ENCODE measurements at places on chromosomes 2 and 18.

- no peak for DNase-seq
Observed at GRCh38 chr2:199405241-199405640, 52.5 kb downstream of the SATB2 start.

GRCh38 chr2:46829231-46829995, 86.2 kb downstream of the MCFD2 start:
- peak; percentile 37 for DNase-seq

DNA sequence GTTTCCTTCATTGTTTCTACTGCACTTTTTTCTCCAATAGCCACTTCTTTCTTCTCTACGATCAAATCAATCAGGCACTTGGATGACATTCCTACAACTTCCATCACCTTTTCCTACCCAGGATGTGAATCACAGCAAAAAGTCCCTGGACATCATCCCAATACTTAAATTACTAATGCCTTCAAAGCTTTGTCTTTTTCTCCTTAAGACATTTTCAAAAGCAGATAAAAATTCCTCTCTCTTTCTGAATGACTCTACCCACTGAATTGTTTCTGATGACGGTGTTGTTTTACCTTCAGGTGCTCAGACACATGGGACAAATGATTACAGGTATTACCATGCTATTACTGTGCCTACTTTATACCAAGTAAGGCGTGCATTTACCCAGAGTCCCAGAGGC, 500.9 kb downstream of the FBXO15 start:
- no peak for DNase-seq

GRCh38 chr2:206531996-206532543, 88.7 kb downstream of the ADAM23 start:
- no peak for DNase-seq

DNA sequence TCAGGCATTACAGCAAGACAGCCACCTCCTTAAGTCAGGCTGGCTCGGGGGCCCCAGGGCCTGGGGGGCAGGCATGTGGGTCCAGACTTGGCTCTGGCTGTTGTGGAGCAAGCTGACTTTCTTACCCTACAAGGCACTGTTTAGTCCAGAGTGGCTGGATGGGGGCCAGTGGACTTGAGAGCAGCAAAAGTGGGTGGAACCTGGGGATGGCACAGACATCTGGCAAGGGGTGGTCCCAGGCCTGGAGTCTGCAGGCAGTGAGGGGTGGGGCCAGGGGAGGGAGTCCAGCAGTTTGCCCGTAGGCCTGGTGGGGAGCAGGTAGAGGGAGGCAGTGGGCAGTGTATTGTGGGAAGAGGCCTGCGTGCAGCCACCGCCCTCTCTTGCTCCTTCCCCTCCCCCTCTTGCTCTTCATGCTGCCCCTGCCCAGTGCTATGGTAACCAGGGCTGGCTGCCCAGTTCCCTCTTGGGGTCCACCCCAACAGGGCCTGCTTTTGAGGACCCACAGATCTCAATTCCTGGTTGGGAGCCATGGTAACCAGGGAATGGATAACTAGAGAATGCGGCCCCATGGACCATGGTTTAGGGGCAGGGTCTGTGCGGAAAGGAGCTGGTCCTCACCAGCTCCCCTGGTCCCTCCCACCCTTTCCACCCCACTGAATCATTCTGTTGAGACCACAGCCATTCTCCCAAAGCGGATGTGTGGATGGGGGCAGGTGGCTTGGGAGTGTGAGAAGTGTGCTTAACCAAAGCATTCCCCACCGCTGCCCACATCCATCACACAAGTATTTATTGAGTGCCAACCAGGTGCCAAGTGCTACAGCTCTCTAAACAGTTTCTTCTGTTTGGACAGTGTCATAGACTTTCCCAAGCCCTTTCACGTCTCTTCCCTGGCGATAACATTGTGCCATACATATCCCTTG, 19.3 kb downstream of the SPEG start:
- no peak for DNase-seq

GRCh38 chr18:49901862-49902340, 88.6 kb upstream of the ACAA2 start:
- no peak for DNase-seq

GRCh38 chr2:46239175-46239846, 57.9 kb upstream of the EPAS1 start:
- DNase-seq = no peak

GRCh38 chr2:1609485-1610095, 134.7 kb downstream of the PXDN start:
- DNase-seq = no peak

- no peak for DNase-seq
Observed at GRCh38 chr2:139296672-139297209, 516.6 kb upstream of the NXPH2 start.

DNA sequence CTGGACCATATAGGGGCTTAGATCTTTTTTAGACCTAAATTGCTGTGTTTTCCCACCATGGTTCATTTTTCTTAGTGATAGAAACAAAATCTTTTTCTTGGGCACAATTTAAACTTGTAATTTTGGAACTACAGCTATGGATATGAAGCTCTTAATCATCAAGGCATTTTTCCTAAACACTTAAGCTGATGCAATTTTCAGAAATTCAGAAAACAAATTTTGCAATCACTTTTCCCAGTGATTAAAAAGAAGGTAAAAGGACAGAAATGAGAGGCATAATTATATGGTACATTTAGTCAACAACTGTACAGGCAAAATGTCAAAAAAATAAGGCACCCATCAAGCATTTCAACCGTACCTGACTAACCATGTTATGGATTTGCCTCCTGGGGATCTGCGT, 665.4 kb downstream of the XIRP2 start:
- no peak for DNase-seq

DNA sequence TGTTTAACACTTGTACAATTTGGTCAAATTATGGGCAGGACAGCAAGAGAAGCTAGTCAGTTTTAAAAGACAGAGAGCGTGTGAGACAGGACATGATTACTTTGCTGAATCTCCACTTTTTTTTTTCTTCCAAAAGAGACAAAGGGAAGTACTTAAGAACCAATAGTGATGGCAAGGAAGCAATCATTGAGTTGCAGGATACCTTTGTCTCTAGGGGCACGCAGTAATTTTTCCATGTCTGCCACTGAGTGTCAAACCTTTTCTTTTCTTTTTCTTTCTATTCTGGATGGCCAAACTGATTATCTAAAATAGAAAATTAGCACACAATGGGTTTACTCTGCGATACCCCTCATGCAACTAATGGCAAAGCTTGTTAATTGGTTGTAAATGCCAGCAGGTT, 533.0 kb downstream of the PLCL1 start:
- DNase-seq = no peak

DNA sequence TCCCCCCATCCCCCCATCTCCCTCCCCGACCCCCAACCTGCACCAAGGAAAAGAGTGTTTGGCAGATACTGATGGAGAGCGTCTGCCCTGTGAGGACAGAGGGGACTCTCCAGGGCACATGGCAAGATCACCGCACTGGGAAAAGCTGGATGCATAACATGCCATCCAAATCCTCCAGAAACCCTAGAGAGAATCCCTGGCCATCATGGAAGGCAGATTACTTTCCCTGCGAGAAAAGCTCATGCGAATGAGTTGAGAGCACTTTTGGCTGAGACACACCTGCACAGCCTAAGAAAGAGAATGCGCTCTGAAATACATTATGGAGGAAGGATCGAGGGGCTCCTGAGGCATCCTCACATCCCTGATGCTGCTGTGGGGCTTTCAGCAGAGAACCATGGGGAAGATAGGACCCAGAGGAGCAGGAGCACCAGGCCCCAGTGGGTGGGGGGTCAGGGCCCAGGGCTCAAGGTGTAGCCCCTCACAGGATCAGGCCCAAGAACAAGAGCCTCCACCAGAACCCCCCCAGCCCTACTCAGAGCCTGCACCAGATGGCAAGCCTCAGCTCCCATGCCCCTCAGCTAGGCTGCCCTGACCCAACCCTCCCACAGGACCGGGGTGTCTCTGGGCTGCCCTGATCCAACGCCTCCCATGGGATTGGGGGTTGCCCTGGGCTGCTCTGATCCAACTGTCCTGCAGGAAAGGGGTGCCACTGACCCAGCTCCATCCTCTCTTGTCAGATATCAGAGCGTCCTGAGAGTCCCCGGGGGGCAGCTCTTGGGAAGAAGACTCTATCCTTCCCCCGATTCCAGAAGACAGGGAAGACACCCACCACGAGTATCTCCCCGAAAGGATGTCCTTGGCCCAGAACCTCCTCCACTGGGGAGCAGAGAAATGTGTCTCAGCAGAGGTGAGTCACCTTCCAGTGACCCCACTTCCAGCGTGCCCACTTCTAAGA, 153.4 kb downstream of the NDUFA10 start:
- DNase-seq = no peak

- DNase-seq = no peak
Observed at GRCh38 chr2:45941531-45942236, 290.2 kb downstream of the PRKCE start.

GRCh38 chr2:193693758-193694157, 1499.0 kb upstream of the TMEFF2 start:
- no peak for DNase-seq

DNA sequence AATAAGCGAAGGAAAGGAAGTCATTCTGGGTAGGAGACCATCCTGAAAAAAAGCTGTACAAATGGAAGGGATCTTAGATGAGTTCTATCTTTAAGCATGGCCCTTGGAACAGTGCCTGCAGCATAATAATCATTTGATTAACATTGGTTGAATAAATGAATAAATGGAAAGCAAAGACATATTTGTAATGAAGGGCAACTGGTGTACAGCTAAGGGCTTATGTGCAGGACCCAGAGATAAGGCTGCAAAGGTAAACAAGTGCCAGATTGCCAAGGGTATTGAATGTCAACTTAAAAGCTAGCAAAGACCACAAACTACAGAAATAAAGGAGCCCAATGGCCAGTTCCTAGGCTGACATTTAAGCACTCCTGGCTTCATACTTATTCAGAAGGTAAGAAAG, 19.4 kb downstream of the IMMT start:
- no peak for DNase-seq

DNA sequence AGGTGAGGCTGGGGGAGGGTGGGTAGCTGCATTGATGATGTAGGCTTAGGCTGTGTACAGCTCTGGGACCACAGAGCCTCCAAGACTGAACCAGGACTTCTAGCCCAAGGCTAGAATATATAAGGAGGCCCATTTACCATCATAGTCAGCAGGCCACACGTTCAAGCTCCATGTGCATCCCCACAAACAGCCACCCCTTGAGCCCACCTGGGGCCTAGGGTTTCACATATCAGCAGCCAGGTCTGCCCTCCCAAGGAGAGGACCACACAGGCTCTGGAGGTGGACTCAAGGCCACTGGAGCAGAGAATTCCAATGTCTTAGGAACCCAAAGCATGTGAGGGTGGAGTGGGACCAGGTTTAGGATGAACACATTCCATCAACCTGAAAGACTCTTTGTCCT, 230.5 kb downstream of the TTC32 start:
- DNase-seq = no peak

DNA sequence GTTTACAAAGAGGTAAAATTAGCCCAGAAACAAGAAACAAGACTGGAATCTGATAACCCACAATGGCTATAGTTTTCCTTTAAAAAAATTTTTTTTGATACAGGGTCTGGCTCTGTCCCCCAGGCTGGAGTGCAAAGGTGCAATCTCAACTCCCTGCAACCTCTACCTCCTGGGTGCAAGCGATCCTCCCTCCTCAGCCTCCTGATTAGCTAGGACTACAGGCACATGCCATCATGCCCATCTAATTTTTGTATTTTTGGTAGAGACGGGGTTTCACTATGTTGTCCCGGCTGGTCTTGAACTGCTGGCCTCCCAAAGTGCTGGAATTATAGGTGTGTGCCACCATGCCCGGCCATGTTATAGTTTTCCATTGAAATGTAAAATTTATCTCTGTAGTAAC, 12.3 kb upstream of the PARD6G start:
- DNase-seq = no peak

GRCh38 chr2:26631401-26632170, 9.6 kb downstream of the CIB4 start:
- no peak for DNase-seq

DNA sequence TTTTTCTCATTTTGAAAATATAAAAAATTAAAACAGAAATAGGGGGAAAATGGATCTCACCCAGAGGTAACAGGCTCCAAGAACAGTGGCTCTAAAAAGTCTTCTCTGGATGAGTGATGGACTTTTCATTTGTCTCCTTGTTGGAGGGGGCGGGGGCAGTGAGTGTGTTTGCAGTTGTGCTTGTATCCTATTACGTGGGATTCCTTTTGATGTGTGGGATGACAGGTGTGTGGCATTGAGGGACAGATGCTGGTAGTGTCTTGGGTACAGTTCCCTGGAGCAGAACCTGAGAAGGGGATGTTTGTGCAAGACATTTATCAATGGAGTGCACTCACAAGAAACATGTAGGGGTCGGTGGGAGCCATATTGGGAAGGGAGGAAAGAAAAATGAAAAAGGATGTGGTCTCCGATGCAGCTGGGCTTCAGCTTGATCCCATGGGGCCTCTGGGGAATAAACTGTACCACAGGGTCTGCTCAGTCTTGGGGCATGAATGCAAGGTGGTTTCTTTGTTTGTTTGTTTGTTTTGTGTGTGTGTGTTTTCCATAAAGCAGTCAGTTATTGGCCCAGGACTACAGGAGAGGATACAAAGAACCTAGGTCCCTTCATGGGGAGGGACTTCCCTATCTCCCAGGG, 120.0 kb upstream of the SLC35G4 start:
- DNase-seq = no peak

DNA sequence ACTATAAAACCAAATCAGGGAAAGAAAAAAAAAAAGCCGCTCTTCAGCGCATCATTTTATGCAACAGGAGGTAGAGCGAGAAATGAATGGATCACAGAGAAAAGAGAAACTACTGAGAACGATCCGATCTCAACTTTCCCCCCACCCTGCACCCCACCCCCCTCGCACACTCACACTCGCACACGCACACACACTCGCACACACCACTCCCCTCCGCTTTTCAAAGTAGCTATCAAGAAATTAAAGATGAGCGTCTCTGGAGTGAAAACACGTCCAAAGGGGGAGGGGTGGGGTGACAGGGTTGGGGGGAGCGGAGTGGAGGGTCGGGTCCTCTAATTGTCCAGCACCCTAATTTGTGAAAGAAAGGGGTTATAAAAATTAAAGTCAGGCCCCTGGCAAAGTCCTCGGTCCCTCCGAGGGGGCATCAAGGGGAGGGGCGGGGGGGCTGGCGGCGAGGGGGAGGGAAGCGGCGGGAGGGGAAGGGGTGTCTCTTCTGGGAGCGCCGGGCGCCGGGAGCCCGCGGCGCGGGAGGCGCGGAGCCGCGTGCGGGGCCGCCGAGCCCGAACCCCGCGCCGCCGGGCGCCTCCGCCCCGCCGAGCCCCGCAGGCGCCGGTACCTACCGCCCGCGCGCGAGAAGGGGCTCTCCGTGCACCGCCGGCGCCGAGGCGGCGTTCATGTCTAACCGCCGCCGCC, 428 bp downstream of the TCF4 start:
- peak; percentile 76 for DNase-seq
